ENCODE measurements at places on chromosomes 7 and 10.

DNA sequence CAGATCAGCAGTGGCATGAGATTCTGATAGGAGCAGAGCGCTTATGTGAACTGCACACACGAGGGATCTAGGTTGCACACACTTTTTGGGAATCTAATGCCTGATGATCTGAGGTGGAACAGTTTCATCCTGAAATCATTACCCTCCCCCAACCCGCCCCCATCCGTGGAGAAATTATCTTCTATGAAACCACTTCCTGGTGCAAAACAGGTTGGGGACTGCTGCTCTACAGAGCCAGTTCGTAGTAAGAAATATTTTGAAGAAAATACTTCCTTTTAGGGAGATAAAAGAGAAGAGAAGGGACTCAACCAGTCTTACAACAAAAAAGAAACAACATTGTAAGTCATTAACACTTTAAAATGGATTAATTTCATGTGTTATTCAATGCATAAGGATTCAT lies 1308.2 kb downstream of the GATA3 start:
- no peak for DNase-seq

DNA sequence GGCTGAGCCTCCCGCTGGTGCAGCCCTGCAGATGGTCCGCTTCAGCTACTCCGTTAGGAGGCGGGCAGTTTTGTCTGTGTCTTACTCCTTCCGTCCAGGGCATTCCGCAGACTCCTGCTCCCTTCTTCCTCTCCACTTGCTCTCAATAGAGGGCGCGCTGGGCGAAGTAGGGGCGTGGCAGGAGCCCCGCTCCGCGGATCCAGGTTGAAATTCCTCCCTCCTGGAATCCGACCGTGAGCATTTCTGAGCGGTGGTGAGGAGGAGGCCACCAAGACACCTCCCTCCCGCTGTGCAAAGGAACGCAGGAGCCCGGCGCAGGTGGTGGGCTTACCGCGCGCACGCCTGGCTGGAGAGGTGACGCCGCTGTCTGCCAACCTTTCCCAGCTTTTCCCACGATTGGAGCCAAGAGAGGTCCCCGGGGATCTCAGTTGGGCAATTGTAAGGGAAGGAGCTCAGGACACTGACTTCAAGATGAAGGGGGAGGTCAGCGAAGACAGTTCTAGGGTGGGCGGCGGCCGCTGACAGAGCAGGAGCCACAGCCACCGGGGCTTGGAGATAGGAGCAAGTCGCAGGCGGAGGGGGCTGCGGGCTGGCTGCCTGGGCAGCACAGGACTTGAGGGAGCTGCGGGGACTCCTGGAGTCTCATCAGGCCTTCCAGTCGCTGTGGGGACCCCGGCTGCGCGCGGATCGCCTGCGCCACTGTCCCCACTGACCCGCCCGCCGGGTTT lies 1011.3 kb downstream of the XPNPEP1 start:
- no peak for DNase-seq

DNA sequence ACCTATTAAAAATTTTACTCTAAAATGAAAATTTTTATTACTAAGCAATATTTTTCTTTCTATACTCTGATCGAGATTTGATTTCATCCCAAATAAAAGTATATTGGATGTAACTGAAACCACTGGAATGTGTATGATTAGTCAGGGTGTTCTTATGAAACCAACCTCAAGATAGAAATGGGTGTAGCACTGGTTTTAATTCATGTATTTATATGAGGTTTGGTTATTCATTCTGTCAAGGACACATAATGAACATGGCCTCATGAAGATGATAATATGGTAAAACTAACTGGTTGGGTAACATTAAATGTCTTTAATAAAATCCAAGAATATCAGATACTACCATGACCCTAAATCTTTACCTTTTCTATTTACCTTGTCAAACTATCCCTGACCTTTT lies 197.7 kb downstream of the SEMA3A start:
- DNase-seq, result no peak

GRCh38 chr10:3421537-3422257 lies 249.1 kb upstream of the PITRM1 start:
- no peak for DNase-seq

GRCh38 chr10:74502963-74503608 lies 323.3 kb upstream of the KAT6B start:
- DNase-seq, result peak; percentile 30

DNA sequence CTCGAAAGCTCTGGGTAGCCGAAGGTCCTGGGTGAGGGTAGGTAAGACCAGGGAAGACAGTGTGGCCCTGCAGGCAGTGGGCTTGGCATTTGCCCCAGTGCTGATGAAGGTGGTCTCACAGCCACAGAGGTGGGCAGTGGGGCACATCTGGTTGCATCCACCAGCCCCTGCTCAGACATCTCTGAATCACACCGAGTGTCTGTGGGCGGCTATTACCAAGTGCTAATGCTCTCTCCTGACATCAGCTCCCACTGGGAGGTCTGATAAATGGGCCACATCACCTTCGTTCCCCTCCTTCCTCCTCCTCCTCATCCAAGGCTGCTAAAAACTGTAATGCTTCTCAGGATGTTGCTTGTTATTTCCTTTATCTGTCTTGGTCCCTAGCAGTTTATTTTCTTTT lies 330.9 kb upstream of the COBL start:
- no peak for DNase-seq

GRCh38 chr10:17075533-17076359 lies 53.9 kb downstream of the CUBN start:
- DNase-seq, result peak; percentile 89

GRCh38 chr10:5814110-5815107 lies 1.2 kb upstream of the GDI2 start:
- no peak for DNase-seq

- no peak for DNase-seq
These were observed 270.8 kb downstream of the HTR7 start for GRCh38 chr10:90587081-90587491.

DNA sequence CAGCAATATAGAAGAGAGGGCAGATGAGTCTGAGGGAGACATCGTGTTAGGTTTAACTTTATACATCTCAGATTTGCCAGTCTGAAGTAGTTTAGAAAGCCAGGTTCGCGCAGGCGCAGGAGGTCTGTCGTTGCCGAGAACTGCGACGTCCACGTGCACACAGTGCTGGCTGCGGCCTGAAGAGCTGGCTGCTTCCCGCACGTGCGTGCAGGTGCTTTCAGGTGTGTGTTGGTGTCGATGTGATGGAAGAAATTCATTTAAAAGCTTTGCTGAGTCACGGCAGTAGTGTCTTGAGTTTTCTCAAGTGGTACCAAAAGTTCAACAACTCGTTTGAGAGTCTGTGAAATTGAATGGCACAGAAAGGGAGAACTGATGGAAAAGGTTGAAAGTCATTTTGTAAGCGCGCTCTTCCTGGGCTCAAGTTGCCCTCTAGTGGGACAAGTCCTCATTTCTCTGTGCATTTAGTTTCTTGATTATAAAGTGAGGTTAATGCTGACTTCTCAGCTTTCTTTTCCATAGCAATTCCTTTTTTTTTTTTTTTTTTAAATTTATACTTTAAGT lies 18.6 kb downstream of the WDR37 start:
- DNase-seq, result no peak

GRCh38 chr7:21107101-21107500 lies 320.4 kb upstream of the SP8 start:
- no peak for DNase-seq

- DNase-seq, result peak; percentile 57
These were observed 199.2 kb upstream of the SEMA3A start for GRCh38 chr7:84393786-84394185.

GRCh38 chr10:35639021-35639727 lies 2.9 kb downstream of the FZD8 start:
- no peak for DNase-seq

- DNase-seq, result no peak
These were observed 28.8 kb downstream of the PROSER2 start for GRCh38 chr10:11851910-11852309.

- peak; percentile 50 for DNase-seq
These were observed 265.9 kb upstream of the ZMIZ1 start for GRCh38 chr10:78802866-78803265.

GRCh38 chr7:43398831-43399230 lies 184.1 kb upstream of the STK17A start:
- no peak for DNase-seq

DNA sequence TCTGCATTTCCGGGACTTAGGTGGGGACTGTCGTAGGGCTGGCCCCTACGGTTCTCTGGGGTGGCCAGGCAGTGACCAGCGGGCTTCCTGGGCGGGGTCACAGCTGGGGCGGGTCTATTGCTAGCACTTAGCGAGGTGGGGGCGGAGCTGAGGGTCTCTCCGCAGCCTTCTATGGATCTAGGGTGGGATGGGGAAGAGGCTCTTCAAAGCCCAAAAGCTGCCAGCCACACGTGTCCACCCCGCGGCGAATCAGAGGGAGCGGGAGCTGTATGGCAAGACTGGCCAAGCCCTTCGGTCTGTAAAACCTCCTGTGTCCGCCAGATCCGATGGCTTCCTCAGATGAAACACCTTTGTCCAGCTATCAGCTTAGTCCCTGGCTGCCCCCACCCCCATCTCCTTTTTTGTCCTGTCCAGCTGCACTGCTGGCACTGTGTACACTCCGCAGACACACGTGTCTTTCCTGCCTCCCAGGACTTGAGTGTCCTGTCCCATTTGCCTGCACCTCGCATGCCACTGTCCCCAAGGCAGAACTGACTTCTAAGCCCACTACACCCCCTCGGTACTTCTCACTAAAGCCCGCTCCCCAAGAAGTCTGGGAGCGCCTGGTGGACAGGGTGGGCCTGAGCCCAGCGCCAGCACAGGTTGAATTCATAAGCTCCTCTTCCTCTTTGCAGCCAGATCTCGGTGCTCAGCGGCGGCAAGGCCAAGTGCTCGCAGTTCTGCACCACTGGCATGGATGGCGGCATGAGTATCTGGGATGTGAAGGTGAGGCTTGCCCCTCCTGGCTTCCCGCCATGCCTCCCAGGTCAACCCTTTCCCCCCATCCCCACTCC lies 14.8 kb downstream of the PDAP1 start:
- no peak for DNase-seq

- DNase-seq, result no peak
These were observed 153.0 kb downstream of the WNT2 start for GRCh38 chr7:117169907-117170306.

DNA sequence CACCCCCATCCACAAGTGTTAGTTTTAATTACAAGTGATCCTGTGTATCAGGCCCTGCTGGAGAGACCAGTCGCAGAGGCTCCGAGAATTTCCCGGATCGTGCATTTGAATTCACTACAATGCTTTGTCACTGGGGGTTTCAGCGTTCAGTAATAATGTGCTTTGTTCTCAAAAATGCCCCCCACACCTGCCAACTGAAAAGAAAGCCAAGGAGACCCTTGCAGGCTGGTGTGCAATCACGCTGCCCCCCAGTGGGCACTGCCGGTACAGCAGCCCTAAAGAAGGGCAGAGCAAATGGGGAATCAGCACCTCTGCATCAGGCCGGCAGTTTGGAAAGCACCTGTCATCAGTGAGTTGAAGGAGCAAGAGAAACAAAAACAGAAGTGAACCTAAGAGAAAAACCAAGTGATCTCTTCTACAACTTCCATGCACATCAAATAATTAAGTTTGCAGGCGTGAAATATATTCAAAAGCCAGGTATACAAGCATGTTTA lies 177.6 kb downstream of the PARD3 start:
- no peak for DNase-seq

GRCh38 chr10:73925539-73925938 lies 14.6 kb downstream of the PLAU start:
- DNase-seq, result no peak

- peak; percentile 46 for DNase-seq
These were observed 190.5 kb downstream of the TMEM26 start for GRCh38 chr10:61262486-61263261.

GRCh38 chr10:131022981-131023380 lies 288.5 kb downstream of the TCERG1L start:
- DNase-seq, result no peak

DNA sequence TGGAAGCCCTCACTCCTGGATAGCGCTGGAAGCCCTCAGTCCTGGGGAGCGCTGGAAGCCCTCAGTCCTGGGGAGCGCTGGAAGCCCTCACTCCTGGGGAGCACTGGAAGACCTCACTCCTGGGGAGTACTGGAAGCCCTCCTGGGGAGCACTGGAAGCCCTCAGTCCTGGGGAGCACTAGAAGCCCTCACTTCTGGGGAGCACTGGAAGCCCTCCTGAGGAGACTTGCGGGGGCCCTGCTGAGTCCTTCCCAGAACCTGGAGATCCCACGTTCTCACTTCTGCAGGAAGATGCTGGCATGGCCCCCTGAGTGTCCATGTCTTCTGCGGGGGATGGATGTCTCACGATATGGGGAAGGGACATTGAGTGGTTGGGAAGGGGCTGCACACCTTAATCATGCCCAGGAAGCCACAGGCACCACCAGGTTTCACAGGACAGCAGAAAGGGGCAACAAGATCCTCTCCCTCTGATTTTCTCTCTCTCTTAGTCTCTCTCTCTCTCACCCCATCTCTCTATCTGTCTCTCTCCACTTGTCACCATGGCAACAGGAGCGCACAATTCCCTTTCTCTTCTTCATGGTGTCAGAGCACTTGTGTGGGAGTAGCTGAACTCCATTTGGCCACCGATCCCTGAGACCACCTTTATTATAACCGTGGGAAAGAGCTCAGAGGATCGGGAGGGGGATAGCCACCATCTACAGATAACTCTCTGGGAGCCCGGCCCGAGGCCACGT lies 267.0 kb downstream of the TCERG1L start:
- DNase-seq, result no peak

Measured in GM04503 (cell line).